Activated naive CD4-positive, alpha-beta T cell treated with anti-CD3 and anti-CD28 coated beads, Interleukin-2, amount 10 ng/mL, durations not matched to agents 7 days and 5 days (primary cell): ENCODE measurements at places on chromosomes 7 and 10.

- DNase-seq: no peak
These were observed 68.8 kb upstream of the WDR11 start for GRCh38 chr10:120782336-120782735.

- DNase-seq: no peak
These were observed 56.3 kb downstream of the WDFY4 start for GRCh38 chr10:48740988-48741387.

- DNase-seq: no peak
These were observed 25.5 kb downstream of the TMEM248 start for GRCh38 chr7:66946545-66946944.

DNA sequence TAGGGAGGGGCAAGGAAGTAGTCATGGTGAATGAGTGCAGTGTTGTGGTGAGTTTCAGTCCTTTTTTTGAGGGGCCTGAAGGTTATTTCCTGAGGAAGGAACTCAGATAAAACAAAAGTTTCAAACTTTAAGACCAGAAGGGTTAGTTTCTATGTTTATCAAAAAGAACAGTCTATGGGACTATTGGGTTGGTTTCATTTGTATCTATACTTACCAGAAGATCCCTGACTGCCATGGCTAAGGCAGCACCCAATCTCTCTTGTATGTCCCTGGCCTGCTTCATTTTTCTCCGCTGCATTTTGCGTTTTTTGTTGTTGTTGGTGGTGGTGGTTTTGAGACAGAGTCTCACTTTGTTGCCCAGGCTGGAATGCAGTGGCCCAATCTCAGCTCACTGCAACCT is 19.3 kb upstream of the GAD2 start:
- no peak for DNase-seq

DNA sequence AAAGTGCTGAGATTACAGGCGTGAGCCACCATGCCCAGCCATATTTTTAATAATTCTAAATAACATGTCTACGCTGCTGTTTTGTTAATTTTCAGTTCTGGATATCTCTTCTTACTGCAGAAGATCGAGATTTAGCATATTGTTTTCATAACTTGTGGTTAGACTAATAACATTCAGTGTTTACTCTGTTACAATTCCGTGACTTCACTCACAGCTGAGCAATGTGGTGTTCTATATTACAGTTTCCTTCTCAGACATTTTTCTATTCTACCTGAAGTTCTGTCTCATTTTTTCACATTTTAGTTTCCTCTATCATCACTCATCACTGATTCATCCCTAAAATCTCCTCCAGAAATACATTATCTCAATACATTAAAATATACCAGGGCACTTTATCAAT is 10.9 kb downstream of the RNF32 start:
- no peak for DNase-seq

GRCh38 chr10:33153251-33153967 is 181.1 kb downstream of the NRP1 start:
- no peak for DNase-seq

DNA sequence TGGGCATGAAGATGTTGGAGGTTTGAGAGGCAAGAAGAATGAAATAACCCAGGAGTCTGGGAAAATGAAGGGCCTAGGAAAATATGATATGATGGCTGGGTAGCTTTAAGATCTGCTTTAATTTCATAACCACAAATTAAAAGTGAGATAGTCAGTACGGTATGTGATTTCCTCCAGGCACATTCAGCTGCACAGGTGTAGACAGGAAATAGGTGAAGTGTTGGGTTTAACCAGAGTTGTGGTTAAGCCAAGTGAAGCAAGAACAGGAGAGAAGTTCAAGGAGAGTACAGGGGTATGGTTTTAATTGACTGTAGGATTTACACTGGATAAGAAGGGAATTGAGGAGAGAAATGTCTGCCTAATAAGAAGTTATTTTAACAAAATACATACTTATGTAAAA is 2.6 kb downstream of the PNLIPRP3 start:
- DNase-seq: no peak
